CD4-positive, alpha-beta T cell (primary cell): ENCODE measurements at places on chromosomes 2 and 18.

GRCh38 chr2:237432484-237433092, 18.6 kb upstream of the COL6A3 start:
- peak; percentile 88 for DNase-seq

DNA sequence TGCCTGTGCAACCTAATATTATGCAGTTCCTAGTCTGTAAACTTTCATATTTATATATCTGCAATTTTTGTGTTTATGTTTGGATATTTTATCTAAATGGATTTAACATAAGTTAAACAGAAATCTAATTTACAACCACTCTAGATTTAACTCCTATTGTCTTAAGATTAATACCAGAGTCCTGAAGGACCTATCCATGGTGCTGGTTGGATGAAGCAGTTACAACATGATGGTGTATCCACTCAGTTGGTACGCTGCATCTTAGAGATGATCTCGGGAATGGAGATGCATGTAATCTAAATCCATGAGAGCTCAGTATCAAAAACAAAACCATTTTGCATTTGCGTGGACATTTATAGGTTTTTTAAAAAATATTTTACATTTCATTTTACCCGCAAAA, 745.9 kb upstream of the SLC8A1 start:
- DNase-seq: no peak

GRCh38 chr2:140067661-140068060, 1287.5 kb upstream of the NXPH2 start:
- DNase-seq: no peak

DNA sequence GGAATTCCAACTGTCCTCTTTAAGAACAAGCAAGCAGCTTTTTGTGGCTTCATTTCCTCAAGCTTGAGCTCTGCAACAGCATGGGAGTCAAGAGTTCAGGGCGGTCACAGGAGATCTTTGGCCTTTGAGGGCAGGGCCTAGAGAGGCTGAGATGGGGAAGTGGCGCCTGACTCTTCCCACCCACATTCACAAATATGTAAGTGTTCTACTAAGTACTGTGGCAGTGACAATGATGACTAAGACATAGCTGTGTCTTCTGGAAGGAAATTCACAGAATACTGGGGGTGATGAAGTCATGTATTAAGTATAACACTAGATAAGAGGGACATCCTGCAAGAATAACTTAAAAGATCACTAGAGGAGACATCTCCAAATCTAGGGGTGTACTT, 15.0 kb downstream of the RND3 start:
- DNase-seq: no peak

GRCh38 chr18:47772374-47773248, 157.8 kb downstream of the SMAD2 start:
- peak; percentile 45 for DNase-seq

GRCh38 chr18:72868585-72869225, 918 bp upstream of the NETO1 start:
- DNase-seq: no peak

DNA sequence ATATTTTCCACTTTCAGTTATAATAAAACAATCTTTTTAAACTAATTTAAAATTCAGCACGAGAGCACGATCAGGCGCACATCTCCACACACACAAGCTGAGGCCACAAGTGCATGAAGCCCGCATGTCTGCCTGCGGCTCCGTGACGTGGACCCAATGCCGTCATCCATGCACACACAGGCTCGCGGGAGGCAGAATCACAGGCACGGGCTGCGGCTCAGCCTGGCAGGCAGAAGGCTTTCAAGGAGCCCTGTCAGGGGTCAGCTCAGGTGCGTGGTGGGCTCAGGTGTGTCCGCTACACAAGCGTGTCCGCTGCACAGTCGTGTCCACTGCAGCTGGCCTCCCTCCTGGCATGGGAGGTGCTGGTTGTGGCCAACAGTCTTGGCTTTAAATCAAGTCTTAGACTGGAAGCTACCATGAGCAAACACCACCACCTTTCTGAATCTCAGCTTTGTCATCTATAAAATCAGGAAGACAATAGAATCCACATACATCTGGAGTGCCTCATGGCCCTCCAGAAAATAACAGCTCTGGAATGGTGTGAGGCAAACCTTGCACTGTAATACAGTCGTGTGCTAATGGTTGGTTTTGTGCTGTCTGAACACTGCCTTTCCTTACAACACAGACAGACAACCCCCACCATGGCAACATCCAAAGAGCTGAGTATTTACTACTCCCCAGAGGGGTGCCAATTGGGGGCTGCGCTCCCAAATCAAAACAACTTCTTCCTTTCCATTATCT, 210.1 kb downstream of the NDUFA10 start:
- DNase-seq: no peak

GRCh38 chr2:226461981-226462380, 337.6 kb downstream of the IRS1 start:
- DNase-seq: no peak

DNA sequence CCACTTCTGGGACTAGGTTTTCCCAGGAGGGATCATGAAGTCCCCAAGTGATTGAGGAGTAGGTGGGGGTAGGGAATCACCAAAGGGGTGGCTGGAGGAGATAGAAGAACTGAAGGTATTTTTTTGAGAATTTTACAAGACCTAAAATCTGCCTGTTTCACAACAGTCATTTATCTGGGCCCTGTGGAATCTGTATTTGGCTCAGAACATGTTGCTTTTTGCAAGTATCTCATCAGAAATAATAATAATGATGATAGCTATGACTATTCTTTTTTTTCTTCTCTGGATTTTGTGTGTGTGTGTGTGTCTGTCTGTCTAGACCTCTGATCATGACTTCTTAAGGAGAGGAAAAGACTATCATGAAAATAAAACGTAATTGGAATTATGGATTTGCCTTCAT, 13.9 kb downstream of the STON1 start:
- DNase-seq: no peak

- DNase-seq: peak; percentile 70
Observed at GRCh38 chr2:96260387-96261260, 5.2 kb downstream of the TMEM127 start.

- DNase-seq: no peak
Observed at GRCh38 chr18:54551590-54551989, 39.5 kb upstream of the DYNAP start.

DNA sequence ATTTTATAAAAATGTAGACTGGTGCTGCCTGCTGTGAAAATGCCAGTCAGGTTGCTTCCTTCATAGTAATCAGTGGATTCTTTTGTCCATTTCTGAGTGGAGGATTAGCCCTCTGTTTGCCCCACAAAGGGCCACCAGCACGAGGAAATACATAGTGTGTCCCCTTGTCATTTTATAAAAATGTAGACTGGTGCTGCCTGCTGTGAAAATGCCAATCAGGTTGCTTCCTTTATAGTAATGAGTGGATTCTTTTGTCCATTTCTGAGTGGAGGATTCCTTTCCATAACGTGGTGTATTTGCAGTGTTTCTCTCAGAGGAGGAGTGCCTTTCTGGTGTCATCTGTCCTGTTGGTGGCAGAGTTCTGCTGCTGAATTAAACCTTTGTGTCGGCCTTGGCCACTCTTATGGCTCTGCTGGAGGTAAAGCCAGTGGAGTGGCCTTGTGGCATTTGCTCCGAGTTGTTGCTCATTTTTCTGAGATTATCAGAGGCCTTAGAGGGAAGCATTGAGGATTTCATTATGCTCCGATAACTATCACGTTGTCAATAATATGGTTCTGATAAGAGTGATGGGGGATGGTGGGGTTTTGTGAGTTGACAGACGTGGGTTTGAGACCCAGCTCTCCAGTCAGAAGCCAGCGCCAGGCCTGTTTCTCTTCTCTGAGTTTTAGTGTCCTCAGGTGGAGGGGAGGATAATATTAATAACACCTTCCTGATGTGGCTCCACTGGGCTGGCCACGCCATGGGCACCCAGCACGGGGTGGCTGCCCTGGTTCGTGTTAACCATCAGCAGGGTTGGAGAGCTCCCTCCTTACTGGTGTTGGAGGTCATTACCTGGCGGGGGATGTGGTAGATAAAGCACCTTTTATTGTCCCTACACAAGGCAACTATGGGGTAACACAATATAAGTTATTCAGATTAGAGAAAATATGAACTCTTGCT, 96.6 kb downstream of the NEDD4L start:
- DNase-seq: no peak

GRCh38 chr2:168145011-168145410, 102.4 kb downstream of the STK39 start:
- no peak for DNase-seq

DNA sequence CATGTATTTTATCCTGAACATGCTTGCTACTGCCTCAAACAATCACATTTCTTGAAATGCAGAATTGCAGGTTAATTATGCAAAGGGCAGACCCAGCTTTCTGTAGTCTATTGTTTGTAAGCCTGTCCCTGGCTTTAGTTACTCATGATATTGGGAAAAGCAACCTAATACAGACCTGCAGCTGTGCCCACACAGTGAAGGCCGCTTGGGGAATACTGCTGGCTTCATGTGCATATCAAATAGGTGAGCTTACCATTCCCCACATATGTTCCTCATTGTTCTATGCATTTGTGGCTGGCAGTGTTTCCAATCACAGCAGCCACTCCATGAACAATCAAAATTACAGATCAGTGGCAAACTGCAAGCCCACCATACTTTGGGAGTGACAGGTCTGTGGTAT, 186.3 kb downstream of the TMEM163 start:
- DNase-seq: no peak

- no peak for DNase-seq
Observed at GRCh38 chr18:27447451-27447881, 262.4 kb upstream of the CHST9 start.

DNA sequence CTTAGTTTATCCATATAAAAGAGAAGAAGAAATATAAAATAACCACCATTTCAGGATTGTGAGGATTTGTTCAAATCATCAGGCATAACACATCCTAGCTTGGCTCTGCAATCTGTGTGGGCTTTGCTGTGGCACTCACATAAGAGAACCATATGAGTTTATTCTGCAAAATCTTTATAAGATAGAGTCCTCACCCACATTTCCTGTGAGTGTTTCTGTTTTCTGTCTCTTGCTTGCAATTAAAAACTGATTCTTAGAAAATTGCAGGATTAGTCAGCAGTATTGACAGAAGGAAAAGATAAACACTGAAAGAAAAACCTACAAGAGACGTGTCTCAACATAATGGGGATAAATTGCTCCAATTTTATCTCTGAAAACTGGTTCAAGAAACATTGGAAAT, 258.5 kb downstream of the RND3 start:
- DNase-seq: no peak

DNA sequence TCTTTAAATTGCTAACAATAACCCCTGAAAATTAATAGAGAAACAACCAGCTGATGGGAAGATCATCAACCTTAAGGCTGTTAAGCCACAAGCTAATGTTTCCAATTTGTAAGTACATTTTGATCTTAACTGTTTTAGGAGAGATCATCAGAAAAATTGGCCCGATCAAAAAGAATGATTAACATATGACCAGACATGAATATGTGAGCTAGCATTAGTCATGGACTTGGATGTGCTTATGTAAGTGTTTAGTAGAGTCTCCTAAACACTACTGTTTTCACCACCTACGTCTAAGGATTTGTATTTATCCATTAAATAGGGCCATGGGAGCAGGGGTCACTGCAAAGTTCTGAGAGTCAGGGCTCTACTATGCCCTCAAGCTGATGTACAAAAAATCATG, 4.3 kb downstream of the LMAN1 start:
- DNase-seq: no peak
